ENCODE measurements at places on chromosomes 2 and 18.

DNA sequence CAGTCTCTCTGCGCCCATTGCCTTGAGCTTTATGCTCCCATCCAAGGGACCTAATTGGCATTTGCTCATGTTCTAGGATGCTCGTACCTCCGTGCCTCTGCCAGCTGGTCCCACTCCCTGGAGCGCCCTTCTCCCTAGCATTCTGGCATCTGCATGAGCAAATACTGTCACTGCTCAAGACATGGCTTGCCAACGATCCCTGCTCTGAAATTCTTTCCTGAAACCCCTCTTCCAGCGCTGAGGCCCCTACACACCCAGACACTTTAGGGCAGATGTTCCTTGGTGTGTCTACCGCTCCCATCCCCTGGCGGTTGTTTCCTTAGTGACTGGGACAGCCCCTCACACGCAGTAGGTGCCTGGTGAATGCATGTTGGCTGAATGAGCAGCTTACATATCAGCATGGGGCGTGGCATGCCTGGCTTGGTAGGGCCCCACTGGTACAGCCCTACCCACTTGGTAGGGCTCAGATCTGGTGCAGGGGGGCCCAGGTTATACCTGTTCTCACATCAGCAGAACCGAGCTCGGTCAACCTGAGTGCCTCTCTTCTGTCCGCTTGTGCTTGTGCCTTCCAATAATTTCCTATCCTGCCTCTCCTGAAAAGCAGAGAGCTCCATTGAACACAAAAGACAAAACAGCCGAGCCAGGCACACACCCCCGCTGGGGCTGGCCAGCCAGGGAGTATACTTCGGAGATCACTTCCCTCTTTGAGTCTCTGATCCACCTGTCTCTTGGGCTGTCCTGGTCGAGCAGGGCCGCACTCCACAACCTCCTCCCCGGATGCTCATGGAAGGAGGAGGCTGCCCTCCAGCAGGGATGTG lies 59.2 kb downstream of the INHBB start:
- DNase-seq: no peak

GRCh38 chr2:23320058-23320457 lies 64.9 kb upstream of the KLHL29 start:
- DNase-seq: no peak

DNA sequence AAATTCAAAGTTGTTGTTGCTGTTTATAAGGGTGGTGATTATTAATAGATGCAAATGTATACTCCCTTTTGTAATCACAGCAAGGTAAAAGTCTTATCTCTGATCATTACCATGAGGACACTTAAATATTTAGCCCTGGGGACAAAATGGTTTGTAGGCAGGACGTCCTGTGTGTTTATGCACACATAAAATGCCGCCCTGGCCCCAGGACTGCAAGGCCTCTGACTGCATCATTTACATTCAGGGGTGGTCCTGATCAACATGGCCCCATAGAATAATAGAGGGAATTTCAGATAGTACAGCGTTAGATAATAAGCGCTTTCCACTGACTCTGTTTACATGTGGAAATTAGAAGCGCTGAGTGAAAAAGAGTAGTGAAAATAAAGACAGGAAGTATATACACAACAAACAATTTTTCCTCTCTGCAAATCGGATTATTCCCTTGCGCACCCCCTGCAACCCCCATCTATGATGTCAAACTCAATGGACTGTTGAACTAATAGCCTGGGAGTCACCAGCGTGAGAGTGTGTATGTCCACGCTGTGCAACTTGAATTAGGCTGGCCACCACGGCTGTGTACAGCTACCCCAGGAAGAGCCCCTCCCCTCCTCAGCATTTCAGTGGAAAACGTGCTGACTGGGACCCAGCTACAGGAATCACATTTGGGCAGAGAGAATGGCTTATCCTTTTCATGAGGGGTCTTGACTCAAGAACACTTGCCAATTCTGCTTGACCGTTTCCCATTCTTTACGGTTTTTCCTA lies 291.5 kb downstream of the SOX11 start:
- DNase-seq: no peak

DNA sequence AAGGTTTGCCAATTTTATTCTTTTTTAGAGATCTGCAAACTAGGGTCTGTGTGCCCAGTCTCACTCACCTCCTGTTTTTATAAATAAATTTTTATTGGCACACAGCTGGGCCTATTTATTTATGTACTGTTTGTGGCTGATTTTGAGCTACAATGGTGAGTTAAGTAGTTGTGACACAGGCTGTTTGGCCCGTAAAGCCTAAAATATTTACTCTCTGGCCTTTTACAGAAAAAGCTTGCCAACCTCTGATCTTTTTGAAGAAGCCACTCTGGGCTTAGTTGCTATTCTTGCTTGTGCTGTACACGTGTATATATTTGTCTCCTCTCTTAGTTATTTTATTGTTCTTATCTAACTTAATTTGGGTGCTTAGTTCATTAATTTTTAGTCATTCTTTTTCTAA lies 14.5 kb downstream of the NAB1 start:
- DNase-seq: no peak

- DNase-seq: no peak
These were observed 25.5 kb downstream of the RMC1 start for GRCh38 chr18:23528580-23529472.

DNA sequence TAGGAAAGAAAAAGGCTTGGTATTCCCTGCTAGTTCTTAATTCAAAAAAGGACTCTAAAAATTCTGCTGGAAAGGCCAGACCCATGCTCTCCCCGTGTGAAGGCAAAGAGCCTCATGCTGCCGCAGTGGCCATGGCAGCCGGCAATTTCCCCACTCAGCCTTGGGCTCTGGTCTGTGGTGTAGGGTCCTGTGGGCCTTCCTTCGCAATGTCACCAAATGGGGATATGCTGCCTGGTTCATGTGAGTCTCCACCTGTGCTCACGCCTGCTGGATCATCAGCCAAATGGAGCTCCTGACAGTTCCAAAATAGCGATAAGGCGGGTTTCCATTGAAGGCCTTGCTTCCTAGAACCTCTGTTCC lies 282.8 kb upstream of the ATP5MC3 start:
- no peak for DNase-seq

- no peak for DNase-seq
These were observed 10.6 kb downstream of the PLEKHB2 start for GRCh38 chr2:131115752-131116151.

- no peak for DNase-seq
These were observed 258.2 kb downstream of the SP3 start for GRCh38 chr2:173706936-173707335.

All from omental fat pad (tissue), 4 donors.